ENCODE measurements at places on chromosomes 6 and 20.
A peak's percentile ranks its signal among the peaks of the same experiment; 100 is the strongest.

DNA sequence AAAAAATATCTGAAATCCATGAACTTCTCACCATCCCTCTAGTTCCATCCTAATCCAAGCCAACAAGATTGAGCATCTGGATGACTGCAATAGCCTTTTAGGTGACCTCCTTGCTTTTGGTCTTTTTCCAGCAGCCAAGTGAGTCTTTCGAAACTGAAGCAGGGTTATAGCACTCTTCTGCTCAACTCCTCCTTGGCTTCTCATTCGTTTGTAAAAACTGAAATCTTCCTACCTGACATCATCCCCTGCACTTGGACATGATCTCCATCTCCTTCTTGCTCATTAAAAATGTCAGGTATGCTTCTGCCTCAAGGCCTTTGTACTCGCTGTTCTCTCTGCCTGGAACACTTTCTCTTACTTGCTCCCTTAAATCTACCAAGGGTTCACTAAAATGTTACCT is 46.0 kb downstream of the STX7 start:
- no peak for DNase-seq

GRCh38 chr20:62359491-62360121 is 7.5 kb downstream of the LAMA5 start:
- DNase-seq = peak; percentile 60

GRCh38 chr6:45548657-45549515 is 171.2 kb upstream of the SUPT3H start:
- no peak for DNase-seq

- no peak for DNase-seq
Observed at GRCh38 chr6:17486680-17487079, 93.3 kb downstream of the CAP2 start.

DNA sequence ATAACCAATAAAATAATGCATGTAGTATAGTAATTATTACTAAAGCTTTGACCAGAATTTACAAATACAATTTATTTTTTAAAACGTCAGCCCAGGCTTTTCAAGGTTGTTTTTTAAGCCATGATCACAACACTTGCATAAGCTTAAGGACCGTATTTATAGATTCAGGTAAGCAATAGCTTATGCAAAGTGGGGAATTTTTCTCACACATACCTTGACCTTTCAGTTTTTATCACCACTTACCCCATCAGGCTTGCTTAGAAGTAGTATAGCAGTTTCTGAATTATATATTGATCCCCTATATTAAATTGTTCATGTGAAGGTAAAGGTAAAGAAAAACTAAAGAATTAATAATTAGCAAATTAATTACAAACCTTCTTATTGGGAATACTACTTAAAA is 232.3 kb upstream of the FKBP1C start:
- DNase-seq = no peak

- DNase-seq = no peak
Observed at GRCh38 chr6:43203029-43203717, 21.2 kb downstream of the CUL9 start.

GRCh38 chr6:31194061-31194834 is 23.8 kb upstream of the POU5F1 start:
- DNase-seq = no peak

DNA sequence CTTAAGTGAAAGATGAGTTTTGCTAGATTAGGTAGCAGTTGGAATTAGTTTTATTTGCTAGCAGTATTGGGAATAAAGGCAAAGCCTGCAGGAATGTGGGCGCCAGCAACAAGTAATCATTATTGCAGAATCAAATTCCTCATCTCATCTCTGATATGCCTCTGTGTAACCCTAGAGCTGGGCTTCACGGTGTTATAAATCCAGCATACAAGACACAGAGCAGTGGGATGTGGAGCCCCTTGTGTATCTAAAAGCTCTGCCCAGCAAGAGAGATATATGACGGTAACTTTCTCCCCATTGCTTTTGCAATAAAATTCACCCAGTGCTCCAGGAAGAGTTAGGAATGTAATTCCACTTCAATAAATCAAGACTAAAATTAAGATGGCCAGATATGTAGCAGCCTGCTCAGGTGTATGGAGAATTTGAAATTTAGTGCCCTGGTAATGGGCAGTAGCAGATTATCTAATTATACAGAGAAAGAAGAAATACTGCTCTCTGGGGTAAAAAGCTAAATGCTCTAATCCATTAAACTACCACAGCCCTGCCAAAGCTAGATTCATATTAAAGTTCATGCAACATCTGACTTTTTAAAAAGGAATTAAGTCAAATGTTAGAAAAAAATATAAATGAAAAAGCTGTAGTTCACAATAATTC is 5.6 kb upstream of the BLOC1S5 start:
- no peak for DNase-seq

DNA sequence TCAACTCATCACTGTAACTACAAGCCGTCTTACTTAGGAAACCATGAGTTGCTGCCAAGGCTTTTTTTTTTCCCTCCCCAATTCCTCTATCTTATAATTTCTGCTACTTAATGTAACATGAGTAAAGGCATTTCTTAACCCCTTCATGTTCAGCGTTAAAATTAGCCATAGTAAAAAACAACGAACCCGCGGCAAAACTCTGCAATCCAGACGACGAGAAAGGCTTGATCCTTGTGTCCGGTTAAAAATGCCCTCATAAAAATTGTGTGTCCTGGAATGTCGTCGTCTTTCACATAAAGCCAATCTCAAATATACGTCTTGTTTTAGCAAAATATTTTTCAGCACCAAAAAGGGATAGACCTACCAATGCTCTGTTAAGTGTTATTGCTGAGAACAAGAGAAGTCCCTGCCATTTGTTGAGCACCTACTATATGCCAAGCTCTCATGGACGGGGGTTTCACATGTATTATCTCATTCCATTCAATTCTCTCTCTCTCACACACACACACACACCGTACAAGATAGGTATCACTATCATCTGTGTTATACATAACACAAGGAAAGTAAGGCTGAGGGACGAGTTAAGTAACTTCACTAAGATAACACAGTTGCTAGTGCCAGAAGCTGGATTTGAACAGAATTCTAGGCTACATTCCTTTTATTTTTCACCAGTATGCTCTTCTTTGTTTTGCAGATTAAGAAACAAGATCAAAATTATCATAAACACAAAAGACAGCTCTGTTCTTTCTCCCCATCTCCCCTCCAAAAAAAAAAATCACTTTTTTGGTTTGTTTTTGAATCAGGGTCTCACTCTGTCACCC is 683 bp upstream of the ARHGAP18 start:
- DNase-seq = no peak

GRCh38 chr6:43823879-43824702 is 54.1 kb downstream of the VEGFA start:
- no peak for DNase-seq

- DNase-seq = no peak
Observed at GRCh38 chr20:53495398-53496092, 98.1 kb downstream of the ZNF217 start.

GRCh38 chr6:7053125-7053774 is 54.5 kb upstream of the RREB1 start:
- DNase-seq = no peak

- DNase-seq = no peak
Observed at GRCh38 chr6:136526196-136526930, 23.9 kb downstream of the MAP7 start.

GRCh38 chr6:157768304-157768703 is 54.7 kb upstream of the SNX9 start:
- DNase-seq = no peak

DNA sequence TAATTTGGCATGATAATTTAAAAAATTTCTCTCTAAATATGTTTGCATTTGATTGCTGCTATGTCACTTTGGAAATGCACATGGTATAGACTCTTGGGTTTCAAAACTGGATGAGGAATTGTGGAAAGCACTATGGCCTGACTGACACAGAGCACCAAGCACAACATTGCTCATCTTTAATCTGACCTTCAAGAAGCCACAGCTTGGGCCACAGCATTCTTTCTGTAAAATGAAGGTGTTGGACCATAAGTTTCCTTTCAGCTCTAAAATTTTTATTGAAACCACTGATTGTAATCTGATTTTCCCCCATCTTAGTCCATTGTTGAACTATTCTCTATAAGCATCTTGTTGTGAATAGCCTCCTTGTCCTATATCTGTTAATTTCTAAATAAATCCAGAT is 41.0 kb downstream of the QKI start:
- no peak for DNase-seq

- DNase-seq = no peak
Observed at GRCh38 chr6:56796196-56796532, 153.5 kb upstream of the DST start.

- peak; percentile 46 for DNase-seq
Observed at GRCh38 chr20:5191829-5192569, 65.2 kb downstream of the CDS2 start.

DNA sequence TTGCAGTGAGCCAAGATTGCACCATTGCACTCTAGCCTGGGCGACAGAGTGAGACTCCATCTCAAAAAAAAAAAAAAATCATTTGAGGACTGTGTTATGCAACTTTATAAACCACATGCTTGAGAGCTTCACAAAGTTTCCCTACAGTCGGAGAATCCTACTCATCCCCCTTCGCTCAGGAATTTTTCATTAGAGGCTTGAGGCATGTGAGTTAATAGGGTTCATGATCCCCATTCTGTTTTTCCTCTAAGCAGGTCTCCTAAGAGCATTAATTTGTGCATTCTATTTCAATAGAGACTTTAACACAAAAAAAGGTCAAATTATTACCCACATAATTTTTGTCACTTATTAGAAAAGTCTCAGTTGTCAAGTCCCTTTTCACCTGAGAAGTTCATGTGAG is 103.7 kb upstream of the SOX4 start:
- no peak for DNase-seq

DNA sequence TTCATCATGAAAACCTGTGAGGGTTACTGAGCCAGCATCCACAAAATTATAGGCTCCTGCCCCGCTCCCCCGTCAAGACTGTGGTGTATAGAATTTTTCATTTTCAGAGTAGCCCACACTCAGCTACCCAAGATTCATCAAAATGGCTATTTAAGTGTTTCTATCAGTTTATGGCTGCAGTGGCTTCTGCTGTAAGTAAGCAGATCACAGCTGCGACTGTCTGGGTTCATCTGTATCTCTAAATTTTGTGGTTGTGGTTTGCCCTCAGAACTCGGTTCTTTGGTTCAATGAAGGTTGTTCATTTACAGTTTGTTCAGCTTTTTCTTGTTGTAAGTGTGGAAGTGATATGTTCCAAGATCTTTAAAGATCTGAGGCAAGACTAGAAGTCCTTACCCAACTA is 284.2 kb downstream of the DOK5 start:
- DNase-seq = no peak

- no peak for DNase-seq
Observed at GRCh38 chr20:6439737-6440442, 317.1 kb upstream of the FERMT1 start.

GRCh38 chr6:97203343-97203742 is 79.7 kb downstream of the MMS22L start:
- DNase-seq = no peak

DNA sequence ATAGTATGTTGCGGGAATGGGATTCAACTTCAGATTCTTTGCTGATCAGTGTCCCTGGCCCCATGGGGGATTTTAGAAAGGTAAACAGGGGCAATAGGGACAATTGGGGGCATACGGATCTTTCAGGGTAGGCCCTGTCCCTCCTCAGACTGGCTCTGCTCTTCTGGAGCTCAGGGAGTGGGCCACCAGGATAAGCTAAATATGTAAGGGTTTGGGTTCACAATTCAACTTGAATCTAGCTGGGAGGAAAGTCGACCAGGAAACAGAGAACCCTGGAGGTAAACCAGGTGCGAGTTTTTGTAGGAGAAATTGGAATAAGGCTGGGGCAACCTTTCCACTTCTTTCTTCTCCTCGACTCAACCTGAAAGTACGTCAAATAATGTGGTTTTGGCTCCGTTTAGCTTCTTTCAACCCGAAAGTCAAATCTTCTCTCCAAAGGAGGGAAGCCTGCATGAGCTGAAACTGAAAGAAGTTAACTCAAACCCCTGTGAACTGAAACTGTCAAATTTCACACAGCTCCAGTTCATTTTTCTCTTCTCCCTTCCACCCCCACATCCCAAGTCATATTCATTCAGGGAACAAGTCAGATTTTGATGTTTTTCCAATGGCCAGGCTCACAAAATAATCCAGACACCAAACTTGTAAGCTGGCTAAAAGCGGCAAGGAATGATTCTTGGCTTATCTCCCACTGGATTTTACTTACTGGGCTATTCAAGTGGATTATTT is 278.2 kb downstream of the CLIC5 start:
- no peak for DNase-seq

GRCh38 chr6:128156321-128157111 is 255.7 kb upstream of the THEMIS start:
- no peak for DNase-seq

Measured in pulmonary artery endothelial cell (primary cell).